ENCODE measurements at places on chromosomes 3 and 15.

DNA sequence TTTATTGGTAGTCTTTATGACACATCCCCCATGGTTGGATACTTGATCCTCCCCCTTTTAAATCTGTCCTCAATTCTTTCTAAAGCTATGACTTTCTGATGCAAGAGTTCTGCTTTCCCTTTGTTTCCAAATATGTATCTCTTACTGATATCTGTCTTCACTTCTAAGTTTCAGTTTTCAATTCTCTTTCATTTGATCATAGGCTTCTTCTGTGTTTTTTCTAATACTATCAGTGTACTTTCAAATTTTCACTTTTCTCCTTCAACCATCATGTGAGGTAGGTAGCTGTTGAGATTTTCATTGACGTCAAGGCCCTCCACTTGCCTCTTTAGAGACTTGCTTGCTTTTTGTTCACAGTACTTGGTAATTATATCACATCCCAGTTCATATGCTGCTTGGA is 436.5 kb downstream of the CNTN4 start:
- no peak for DNase-seq

DNA sequence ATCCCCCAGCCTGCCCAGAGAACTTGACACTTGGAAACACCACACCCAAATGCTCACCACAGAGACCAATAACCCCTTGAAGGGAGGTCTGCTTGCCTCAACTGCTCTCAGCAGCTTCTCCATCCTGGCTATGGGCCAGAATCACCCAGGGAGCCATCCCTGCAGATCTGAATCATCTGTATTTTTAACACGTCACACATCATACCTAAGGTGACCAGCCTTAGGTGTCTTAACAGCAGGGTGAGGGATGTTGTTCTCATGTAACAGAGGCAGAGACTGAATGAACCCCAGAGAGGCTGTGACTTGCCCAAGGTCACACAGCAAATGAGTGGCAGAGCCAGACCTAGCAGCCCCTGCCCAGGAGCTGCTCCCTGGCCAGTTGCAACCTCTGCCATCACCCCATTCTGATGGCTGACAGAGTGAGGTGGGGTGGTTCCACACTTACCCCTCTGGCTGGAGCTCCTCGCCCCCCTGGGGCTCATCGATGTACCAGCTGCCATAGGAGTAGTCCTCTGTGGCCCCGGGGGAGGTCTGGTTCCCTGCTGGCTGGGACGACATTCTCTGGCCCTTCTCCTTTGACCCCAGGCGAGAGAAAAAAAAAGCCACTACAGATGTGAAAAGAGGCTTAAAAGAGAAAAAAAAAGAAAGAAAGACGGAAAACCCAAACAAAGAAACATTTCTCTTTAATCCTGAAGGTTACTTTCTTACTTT is 722 bp downstream of the STRA6 start:
- DNase-seq: no peak

- no peak for DNase-seq
Observed at GRCh38 chr3:116473602-116474001, 28.3 kb upstream of the LSAMP start.

DNA sequence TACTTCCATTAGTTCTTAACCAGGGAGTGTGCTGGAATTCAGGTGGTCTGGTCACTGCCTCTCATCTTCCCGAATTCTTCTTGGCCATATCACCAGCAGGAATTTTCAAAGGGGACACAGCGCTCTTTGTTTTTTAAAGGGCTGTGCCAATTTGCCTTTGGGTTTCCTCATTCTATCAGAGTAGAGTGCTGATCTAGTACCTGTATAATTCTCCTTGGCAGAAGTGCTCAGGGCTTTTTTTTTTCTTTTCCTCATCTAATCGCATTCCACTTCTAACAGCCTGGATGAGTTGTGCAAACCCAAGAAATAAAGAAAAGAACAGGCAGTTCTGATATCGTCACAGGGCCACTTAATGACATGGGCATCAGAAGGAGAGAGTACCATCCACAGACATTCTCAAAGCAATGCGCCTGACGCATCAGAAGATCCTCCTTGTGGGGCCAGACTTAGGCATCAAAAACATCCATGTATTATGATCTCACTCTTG is 121.0 kb downstream of the ASB7 start:
- DNase-seq: no peak

Measured in NCI-H2171 (cell line).